ENCODE measurements at places on chromosomes 7 and 10. TPM values are rescaled to one million over a fixed set of nuclear protein-coding genes. Genes with fewer than 3 reads are reported as not detected.

TRIM24 gene
- 6.7 TPM for total RNA-seq

STEAP2 gene
- total RNA-seq = 3.9 TPM

GPER1 gene
- 2.0 TPM for total RNA-seq

NUTM2D gene
- 1.4 TPM for total RNA-seq

STEAP4 gene
- total RNA-seq = 0.02 TPM

VGF gene
- total RNA-seq = 20.1 TPM

A1CF gene
- total RNA-seq = 0.13 TPM

CPA4 gene
- 3.6 TPM for total RNA-seq

ERVW-1 gene
- not detected for total RNA-seq

WDR11 gene
- 21.4 TPM for total RNA-seq
